Fibroblast of skin of right quadriceps (primary cell): ENCODE measurements at places on chromosomes 13 and 19.

- DNase-seq: no peak
Measured at GRCh38 chr19:51114087-51114729, 6.0 kb upstream of the CTU1 start.

GRCh38 chr13:24288870-24289269 lies 20.5 kb upstream of the C1QTNF9 start:
- peak; percentile 54 for DNase-seq

DNA sequence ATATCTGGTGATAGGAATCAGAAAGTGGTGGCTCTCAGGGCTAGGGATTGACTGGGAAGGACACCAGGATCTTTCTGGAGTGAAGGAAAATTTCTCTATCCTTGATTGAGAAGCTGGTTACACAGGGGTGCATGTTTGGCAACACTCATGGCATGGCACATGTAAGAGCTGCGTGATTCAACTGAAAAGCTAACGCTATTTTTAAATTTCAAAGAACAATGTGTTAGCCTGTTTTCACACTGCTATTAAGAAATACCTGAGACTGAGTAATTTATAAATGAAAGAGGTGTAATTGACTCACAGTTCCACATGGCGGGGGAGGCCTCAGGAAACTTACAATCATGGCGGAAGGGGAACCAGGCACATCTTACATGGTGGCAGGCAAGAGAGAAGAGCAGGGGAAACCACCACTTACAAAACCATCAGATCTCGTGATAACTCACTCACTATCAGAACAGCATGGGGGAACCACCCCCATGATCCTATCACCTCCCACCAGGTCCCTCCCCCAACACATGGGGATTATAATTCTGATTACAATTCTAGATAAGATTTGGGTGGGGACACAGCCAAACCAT lies 7.4 kb downstream of the SIGLEC8 start:
- DNase-seq: no peak

DNA sequence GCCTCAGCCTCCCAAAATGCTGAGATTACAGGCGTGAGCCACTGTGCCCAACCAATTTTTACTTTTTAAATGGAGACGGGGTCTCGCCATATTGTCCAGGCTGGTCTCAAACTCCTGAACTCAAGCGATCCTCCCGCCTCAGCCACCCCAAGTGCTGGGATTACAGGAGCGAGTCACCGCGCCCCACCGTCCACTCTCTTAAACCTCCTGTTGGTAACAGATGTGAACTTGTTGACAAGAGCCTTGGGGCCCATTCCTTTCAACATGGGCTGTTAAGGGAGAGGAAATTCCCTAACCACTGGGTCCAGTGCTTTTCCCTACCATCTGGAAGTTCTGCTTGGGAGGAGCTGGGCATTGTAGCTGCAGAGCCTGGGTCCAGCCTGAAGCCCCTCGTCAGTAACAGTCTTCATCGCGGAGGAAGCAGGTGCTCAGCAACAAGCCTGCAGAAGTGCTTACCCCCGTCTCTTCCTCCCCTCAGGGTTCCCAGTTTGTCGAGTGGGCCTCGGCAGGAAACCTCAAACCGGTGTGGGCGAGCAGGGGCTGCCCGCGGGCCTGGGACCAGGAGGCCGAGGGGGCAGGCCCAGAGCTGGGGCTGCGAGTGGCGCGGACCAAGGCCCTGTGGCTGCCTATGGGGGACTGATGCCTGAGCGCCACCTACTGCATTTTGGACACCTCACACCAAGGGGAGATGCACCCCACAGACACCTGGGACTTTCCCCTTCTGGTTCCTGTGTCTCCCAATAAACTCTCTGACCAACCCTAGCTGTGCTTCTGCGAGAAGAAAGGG lies 4.0 kb upstream of the FLT3LG start:
- DNase-seq: no peak

DNA sequence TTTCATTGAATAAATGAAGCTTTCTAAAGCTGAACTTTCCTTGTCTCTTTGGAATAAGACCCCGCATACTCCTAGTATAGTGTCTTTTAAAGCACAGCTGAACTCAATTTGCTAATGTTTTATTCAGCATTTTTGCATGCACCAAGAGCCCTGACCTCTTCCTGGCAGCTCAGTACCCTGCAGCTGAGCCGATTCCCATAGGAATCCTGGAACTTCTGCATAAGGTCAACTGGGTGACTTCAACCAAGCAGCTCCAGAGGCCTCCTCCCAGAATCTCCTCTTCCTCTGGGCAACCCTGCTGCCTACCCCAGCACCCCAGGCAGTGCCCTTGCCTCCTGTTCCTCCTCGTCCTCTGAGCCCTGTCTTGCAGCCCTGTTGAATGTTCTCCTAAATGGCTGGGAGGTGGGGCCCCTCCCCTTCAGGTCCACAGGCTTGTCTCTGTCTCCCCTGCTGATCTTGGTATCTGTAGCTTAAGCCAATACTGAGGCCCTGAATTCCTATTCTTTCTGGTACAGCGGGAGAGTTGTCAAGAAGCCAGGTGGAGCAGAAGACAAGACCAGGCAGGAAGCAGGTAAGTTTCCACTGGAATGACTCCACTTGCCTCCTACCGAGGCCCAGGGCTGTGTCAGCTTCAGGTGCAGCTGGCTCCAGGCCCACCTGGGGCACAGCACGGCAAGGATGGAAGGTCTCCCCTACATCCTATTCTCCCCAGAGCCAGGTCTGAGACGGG lies 23.6 kb upstream of the CCDC124 start:
- DNase-seq: no peak

- no peak for DNase-seq
Measured at GRCh38 chr13:74037762-74038161, 96.4 kb downstream of the KLF12 start.

DNA sequence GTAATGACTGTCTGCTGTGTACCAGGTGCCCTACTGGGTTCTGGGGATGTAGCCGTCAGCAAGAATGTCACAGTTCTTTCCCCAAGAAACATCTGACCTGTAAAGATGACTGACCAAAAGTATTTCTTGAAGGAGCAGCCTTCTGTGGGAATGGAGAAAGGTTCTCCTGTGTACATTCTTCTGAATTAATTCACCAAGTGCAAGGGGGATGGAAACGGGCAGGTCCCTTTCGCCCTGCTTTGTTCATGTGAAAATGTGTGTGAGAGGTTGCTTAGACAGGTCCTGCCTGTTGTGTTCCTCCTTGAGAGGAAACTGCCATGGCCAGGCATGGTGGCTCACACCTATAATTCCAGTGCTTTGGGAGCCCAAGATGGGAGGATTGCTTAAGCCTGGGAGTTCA lies 57.0 kb downstream of the SLC7A9 start:
- no peak for DNase-seq

- no peak for DNase-seq
Measured at GRCh38 chr13:63024458-63024857, 1608.8 kb upstream of the PCDH20 start.

- peak; percentile 22 for DNase-seq
Measured at GRCh38 chr13:65378943-65379519, 1851.1 kb downstream of the PCDH9 start.

DNA sequence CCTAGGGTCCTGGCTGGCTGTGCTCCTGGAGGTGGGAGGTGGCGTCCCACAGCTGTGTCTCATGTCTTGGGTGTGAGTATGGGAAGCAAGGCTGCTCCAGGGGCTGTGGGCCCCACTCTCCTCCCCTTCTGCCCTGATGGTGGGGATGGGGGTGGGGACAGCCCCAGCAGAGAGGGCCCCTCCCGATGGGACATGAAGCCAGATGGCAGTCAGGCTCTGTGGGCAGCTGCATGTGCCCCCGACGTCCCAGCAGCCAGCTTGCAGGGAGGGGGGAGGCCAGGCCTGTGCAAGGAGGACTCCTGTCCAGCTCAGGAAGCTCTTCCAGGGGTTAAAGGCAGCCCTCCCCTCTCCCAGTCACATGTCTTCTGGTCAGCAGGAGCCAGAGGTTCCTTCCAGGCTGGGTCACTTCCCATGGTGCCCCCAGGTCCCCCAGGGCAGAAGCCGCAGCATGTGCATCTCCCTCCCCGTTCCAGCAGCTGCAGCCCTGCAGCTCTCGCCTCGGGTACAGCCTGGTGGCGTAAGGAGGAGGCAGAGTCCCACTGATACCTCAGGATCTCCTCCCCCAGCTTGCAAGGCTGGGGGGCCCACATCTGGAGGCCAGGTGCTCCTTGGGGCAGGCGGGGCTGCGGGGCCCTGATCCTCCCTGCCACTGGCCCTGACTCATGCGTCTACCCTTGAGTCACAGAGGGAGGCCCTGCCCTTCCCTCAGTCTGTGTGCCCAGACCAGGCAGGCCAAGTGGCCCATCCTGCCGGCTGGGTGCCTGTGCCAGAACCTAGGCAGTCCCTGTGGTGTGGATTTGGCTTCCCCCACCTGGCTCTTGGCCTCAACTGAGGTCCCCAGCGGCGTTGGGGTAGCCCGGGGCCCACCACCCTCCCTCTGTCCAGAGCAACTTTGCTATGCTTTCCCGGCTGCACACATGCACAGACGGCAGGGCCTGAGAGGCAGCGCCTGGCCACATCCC lies 13.0 kb downstream of the YIPF2 start:
- peak; percentile 81 for DNase-seq

GRCh38 chr13:60230593-60230992 lies 66.9 kb upstream of the DIAPH3 start:
- DNase-seq: peak; percentile 47

DNA sequence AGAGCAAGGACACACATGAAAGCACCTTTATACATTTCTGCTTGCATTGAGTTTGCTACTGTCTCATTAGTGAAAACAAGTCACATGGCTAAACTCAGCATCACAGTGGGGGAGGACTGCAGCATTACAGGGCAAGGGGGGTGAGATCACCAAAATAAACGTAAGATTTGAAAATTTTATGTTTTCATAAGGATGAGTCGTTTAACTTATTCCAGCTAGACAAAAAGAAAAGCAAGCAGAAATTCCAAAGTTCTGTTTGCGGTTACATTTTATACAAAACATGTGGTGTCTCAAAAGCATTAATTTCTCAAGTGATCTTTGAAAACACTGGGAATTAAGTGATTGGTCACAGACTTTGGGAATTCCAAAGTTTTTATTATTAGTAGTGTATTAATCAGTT lies 261.4 kb upstream of the RXFP2 start:
- DNase-seq: peak; percentile 92

DNA sequence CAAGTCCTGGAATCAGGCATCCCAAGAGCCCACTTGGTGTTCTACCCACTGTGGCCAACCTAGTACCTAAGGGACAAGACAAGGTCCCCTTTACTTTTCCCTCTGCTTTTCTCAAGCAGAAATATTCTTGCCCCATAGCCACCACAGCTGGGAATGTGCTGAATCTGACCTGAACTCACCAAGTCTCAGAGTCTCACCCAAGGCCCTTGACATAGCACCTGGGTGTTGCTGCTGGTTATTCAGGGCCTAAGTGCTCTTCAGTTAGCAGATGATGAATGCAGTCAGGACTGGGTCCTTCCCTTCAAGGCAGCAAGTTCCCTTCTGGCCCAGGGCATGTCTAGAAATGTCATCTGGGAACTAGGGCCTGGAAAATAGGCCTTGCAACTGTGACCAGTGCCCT lies 201.8 kb upstream of the SERP2 start:
- DNase-seq: no peak

GRCh38 chr19:18418483-18419194 lies 559 bp upstream of the SSBP4 start:
- DNase-seq: no peak

- DNase-seq: no peak
Measured at GRCh38 chr13:58908019-58908679, 1255.6 kb downstream of the DIAPH3 start.

DNA sequence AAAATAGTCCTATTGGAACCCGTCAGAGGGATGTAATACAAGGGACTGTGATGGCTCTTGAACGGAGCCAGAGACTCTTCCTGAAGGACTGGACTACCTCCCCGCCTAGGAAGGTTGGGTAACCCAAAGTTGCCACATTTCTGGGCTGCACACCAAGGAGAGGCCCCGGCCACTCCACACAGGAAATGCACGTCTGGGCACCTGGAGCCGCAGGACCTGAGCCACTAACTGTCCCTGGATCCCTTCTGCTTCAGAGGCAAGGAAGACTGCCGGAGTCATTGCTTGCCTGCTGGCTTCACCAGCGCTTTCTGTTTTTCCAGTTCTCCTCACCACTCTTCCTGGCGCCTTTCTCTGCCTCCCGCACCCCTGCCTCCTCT lies 1.2 kb upstream of the FLT1 start:
- DNase-seq: no peak

DNA sequence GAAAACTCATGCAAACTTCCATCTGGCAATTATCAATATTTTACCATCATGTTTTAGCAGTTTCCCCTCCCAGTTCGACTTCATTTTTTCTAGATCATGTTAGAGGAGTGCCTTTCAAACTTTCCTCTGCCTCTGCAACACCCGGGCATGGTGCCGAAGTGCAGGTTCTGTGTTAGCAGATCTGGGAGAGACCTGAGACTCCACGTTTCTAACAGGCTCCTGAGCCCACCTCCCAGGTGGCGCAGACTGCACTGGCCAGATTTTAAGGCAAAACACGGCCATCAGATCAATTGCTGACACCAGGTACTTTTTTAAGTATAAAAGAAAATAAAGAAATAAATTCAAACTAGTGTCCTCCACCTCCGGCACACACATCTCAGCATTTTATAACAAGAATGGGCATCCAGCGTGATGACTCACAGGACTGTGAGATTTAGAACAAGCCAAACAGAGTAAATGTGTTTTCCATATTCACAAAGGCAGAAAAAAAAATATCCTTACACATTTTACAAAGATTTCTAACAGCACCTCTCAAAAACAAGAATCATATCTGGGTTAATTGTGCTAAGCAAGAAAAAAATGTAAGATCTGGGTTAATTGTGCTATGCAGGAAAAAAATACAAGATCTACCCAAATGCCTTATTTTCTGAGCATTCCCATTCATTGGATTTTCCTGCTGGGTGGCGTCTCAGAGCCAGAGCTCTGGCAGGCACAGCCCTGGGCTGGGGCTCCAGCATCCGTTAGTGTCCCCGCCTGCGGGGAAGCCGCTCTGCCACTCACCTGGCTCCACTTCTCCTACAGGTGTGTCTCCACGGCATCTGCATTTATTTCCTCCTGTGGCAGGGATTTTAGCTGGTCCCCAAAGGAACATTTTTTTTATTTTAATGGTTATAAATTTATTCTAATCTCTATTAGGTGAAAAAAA lies 127.9 kb upstream of the SOX1 start:
- DNase-seq: no peak

- DNase-seq: peak; percentile 34
Measured at GRCh38 chr13:110416131-110417025, 109.3 kb downstream of the COL4A2 start.

DNA sequence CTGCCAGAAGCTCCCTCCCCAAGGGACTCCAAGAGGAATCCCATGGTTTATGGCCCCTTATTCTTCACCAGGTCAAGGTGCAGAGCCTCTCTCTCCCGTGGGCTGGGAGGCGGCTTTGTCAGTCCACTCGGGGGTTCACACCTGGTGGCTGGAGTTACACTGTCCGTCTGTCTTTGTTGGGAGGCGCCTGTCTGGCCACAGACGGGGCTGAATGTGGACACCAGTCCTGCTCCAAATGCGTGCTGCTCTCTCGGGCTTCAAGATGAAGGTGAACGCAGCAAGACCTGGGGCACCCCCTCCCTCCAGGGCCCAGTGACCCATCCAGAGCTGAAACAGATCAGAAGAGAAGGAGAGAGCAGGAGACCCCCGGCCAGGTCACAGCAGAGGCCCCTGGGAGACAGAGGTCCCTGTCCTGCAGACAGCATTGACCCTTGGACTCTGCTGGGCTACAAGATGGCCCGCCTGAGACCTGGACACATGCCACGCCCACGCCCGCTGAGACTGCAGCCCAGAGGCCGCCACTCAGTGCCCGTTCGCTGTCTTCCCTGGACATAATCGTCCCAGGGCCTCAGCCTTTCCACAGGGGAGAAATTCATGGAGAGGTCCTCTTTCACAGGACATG lies 29.9 kb upstream of the TUBGCP3 start:
- DNase-seq: no peak
